Activated naive CD4-positive, alpha-beta T cell treated with anti-CD3 and anti-CD28 coated beads, Interleukin-2, amount 50 U/mL, for 16 hours (primary cell): ENCODE measurements at places on chromosomes 1 and 21.

- DNase-seq = no peak
Measured at GRCh38 chr1:38018864-38019343, 6.4 kb downstream of the UTP11 start.

- no peak for DNase-seq
Measured at GRCh38 chr1:226638608-226639007, 90.0 kb downstream of the STUM start.

- DNase-seq = no peak
Measured at GRCh38 chr1:227035316-227035715, 95.2 kb downstream of the COQ8A start.

DNA sequence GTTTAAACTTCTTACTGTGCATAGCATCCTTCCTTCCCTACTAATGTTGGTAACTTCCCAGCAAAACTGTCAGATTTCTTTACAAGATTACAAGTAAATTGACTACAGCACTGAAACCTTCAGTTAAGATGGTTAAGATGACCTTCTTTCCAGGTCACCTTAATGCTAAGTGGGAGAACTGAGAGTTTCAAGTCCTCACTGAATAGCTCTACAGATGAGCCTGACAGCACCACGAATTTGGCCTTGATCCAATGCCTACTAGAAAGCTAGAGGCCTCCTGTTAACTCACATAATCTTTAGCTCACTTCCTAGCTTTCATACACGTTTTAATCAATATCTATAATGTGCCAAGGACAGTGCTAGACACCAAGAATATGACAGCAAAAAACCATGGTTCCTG is 276.0 kb upstream of the PLD5 start:
- DNase-seq = no peak

DNA sequence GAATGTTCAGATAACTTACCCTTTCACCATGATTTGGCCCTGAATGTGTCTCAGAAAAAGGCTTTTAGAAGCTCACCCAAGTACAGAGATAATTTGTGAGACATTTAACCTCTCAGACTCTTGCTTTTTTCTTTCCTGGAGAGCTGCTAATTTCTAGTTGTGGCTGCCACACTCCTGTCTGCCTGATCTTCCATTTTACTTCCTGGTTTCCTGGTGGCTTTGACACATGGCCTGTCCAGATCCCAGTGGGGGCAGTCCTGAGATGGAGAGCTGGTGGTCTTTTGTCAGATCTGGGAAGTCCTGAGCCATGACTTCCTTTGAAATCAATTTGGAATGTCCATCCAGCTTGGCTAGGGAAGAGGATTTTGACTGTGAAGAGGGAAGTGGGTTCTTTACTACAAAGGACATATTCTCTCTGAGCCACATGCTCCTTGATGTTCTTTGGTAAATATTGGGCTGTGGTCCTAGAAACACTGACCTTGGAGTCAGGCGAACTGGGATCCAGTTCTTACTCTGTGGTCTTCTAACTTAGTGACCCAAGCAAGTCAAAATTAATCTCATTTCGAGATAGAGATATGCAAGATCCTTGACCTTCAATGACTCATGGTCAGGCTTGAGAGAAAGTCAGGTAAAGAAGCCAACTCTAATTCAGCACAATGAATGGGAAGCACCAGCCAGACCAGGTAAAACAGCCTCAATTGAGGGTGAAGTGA is 78.0 kb upstream of the HSD17B7 start:
- no peak for DNase-seq

GRCh38 chr1:115722221-115722620 is 46.3 kb downstream of the CASQ2 start:
- DNase-seq = no peak

DNA sequence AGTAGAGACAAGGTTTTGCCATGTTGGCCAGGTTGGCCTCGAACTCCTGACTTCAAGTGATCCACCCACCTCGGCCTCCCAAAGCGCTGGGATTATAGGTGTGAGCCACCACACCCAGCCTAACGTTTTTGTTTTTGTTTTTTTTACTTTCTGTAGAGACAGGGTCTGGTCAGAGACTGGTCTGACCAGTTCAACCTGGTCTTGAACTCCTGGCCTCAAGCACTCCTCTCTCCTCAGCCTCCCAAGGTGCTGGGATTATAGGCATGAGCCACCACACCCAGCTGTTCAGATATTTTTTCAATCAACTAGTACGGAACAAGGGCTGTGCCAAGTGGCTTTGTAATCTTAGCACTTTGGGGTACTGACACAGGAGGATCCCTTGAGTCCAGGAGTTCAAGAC is 209.5 kb downstream of the RERE start:
- DNase-seq = no peak

- no peak for DNase-seq
Measured at GRCh38 chr1:151289991-151290708, 8.1 kb downstream of the ZNF687 start.

GRCh38 chr1:99348397-99349132 is 84.3 kb downstream of the PLPPR4 start:
- DNase-seq = no peak

- no peak for DNase-seq
Measured at GRCh38 chr1:178819123-178819522, 51.8 kb downstream of the ANGPTL1 start.

DNA sequence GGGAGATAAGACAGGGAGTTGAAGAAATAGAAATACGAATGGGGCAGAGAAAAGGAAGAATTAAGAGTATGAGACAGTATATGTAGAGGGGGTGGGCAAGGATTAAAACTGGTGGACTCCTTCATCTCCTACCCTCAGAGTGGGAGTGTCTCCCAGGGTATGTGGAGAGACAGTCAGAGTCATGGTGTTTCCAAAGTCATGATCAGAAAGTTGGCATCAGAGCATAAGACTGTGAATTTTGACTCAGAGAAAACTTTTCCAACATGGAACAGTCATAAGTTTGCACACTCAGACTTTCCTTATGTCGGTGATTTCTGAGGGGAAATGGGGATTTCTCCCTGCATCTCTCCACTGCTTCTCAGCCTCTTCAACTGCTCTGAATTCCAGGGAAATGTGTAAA is 2.4 kb downstream of the CD84 start:
- DNase-seq = no peak

DNA sequence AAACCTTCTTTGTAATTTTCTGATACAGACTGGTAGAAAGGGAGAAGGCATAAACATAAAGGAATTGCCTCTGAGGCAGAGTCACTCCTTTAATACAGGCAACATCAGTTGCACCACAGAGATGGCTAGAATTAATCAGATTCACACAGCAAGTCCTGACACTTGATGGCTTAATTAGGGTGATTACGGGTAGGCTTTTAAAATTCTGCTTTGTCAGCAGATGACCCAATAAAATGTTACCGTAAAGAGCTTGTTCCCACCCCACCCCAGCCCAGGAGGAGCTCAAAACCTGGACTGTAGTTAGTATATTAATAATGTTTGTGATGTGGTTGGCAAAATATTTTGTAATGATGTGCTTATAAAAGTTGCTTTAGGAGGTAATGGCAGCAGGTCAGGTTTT is 9.3 kb upstream of the BTG3 start:
- DNase-seq = no peak

DNA sequence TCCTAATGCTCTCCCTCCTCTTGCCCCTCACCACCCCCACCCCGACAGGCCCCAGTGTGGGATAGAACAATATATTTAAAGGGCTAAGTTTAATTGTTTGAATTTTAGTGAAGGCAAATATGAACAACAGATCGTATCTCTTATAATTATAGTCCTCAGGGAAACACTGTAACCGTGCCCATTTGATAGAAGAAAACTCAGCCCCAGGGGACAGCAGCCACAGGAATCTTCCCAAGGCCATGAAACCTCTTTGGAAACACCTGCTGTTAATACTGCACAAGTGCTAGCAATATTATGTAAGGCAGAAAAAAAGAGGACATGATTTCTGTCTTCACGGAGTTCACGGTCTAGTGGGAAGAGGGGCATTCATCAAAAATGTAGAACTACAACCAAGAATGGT is 142.2 kb downstream of the URB2 start:
- DNase-seq = no peak
